SJSA1 (cell line): ENCODE measurements at places on chromosomes 2 and 18. TPM values are rescaled to one million over a fixed set of nuclear protein-coding genes. Genes with fewer than 3 reads are reported as not detected.

The CUL3 gene
- total RNA-seq = 92.3 and 94.7 TPM in 2 replicates

The SETBP1 gene
- 9.9 and 12.6 TPM in 2 replicates for total RNA-seq

The WNT10A gene
- not detected in 2 replicates for total RNA-seq

The SANBR gene
- total RNA-seq = 11.4 and 13.6 TPM in 2 replicates

The NPHP1 gene
- 0.25 and 6.8 TPM in 2 replicates for total RNA-seq

The MZT2B gene
- 169 and 248 TPM in 2 replicates for total RNA-seq

The DLX1 gene
- 4.7 and 4.9 TPM in 2 replicates for total RNA-seq

The SPTBN1 gene
- total RNA-seq = 102 and 180 TPM in 2 replicates

The NGEF gene
- 9.3 and 13.8 TPM in 2 replicates for total RNA-seq

The UGT1A10 gene
- total RNA-seq = not detected in 2 replicates

The SERPINB5 gene
- not detected in 2 replicates for total RNA-seq

The CHRND gene
- not detected in 2 replicates for total RNA-seq

The CXXC1 gene
- total RNA-seq = 26.0 and 31.3 TPM in 2 replicates

The IL18RAP gene
- not detected in 2 replicates for total RNA-seq

The BOLL gene
- not detected in 2 replicates for total RNA-seq

The PAIP2B gene
- 0.25 and 0.34 TPM in 2 replicates for total RNA-seq

The FBXO15 gene
- total RNA-seq = 0.63 TPM in 1 of 2 replicates, not detected in the other

The SMCHD1 gene
- 60.2 and 84.4 TPM in 2 replicates for total RNA-seq

The CAVIN2 gene
- total RNA-seq = 26.4 and 28.1 TPM in 2 replicates
